CD4-positive, alpha-beta T cell treated with Interleukin-4 for 4 hours (primary cell): ENCODE measurements at places on chromosomes 11 and 22.
A peak's percentile ranks its signal among the peaks of the same experiment; 100 is the strongest.

- DNase-seq: no peak
These were observed 35.1 kb upstream of the CYP2R1 start for GRCh38 chr11:14927146-14927545.

- DNase-seq: no peak
These were observed 133.8 kb upstream of the TRPC6 start for GRCh38 chr11:101717619-101718018.

- no peak for DNase-seq
These were observed 64.5 kb upstream of the PHOX2A start for GRCh38 chr11:72308226-72309073.

DNA sequence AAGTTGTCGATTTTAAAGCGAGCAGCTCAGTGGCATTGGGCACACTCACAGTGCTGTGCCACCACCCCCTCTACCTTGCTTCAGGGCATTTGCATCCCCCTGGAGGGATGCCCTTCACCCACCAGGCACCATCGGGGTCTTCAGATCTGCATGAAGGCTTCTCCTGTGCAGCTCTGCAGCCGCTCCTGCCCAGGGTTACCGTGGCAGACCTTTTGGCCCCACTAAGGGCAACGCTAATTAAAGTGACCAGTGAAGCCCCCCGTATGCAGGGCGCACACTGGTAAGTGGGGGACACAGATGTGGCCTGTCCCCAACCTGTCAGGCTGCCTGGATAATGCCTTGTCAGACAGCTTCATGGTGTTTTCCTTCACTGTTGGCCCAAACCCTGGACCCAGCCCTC is 1117.7 kb downstream of the BRD1 start:
- DNase-seq: no peak

GRCh38 chr11:57527056-57527631 is 3.4 kb downstream of the TIMM10 start:
- peak; percentile 69 for DNase-seq

DNA sequence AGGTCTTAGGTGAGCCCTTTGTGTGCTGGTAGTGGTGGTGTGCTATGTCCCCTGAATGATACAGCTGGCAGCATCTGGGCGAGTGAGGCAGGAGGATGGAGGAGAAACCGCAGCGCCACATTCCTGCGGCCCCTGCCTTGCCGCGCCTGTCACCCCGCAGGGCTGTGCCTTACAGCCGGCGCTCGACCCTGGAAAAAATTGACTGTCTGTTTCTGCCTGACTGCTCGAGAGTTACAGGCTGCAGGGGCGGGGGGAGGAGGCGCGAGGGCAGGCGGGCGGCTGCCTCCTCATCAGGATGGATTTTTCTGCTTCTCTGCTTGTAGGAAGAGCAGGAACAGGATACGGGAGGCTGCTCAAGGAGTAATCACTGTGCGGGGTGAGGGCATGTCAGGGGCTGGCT is 443.4 kb downstream of the MIAT start:
- no peak for DNase-seq

GRCh38 chr11:76637491-76638269 is 32.9 kb downstream of the LRRC32 start:
- DNase-seq: no peak

- DNase-seq: no peak
These were observed 9.8 kb upstream of the SEC14L6 start for GRCh38 chr22:30556388-30556787.

DNA sequence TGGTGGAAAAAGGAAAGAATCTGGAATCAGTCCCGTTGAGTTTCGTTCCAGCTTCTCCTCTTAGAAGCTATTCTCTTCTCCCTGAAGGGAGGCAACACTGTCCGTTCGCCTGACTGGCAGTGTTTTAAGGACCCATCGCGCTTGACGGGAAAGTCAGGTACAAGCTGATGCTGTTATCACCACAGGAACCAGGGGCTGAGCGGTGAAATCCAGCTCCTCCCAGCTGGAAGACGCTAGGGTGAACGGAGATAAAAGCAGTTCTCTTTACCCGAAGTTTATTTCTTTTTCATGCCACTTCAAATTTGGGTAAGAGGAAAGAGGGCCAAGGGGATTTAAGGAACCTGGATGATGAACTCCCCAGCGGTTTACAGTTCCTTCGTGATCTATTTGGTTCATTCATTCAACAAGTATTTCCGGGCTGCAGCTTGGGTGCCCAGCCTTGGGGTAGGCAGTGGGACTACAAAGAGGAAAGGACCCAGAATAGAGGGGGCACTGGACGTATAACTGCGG is 551 bp upstream of the DEUP1 start:
- DNase-seq: no peak

- no peak for DNase-seq
These were observed 161.8 kb downstream of the SOX6 start for GRCh38 chr11:16194566-16194965.

- DNase-seq: no peak
These were observed 16.8 kb upstream of the GLYATL1 start for GRCh38 chr11:58922479-58922878.

DNA sequence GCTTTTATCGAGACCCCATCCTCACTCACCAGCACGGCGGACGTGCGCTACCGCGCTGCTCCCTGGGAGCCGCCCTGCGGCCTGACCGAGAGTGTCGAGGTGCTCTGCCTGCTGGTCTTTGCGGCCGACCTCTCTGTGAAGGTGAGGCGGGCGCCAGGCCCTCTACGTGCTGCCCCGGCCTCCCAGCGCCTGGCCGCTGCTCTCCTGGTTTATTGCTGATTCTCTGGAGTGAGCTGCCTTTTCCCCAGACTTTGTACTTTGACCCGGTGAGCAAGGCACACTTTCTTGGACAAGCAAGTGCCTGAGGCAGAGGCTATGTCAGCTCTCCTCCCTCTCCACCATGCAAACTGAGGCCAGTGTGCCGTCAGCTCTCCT is 6.5 kb downstream of the TPCN2 start:
- no peak for DNase-seq

- no peak for DNase-seq
These were observed 729.8 kb downstream of the FAM181B start for GRCh38 chr11:82003671-82004515.

DNA sequence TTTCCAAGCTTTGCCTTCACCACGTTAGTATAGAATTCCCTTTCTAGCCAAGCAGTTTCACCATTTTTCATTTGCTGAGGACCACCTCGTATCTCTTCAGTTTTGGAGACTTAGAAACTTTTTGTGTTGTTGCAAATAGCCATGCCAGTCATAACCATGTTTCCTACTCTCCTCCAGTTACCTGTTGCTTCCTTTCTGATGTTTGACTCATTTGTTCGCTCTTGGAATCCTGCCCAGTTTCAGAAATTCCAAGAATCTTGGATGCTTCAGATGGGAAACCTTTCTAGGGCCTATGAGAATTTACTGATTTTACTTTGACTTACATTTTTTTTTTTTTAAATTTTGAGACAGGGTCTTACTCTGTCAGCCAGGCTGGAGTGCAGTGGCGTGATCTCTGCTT is 65.4 kb downstream of the PPP6R3 start:
- no peak for DNase-seq

GRCh38 chr11:96464700-96465307 is 75.0 kb downstream of the JRKL start:
- peak; percentile 60 for DNase-seq

DNA sequence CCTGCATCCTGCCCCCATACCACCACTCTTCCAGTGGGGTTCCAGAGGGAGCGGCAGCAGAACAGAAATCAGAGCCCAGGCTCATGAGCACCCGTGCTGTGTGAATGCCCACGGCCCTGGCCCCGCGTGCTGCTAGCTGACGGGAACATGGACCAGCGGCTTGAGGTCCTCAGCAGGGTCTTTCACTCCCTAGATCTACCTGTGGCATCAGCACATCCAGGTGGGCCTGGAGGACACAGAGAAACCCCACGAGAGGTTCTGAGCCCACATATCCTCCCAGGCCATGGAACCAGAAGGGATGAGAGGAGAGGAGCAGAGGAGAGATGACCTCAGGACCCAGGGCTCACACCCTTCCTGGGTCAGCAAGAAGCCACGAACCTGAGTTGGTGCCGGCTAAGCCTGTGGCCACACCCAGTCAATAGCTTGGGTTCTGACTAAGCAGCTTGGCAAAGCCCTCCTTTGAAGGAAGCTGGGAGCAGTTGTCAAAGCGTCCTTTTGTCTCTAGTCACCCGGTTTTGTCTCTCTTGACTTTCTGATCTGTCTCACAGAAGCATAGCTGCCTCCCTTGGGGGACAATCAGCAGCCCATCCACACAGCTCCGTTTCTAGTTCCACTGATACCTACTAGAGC is 89.3 kb upstream of the LMO1 start:
- no peak for DNase-seq
